ENCODE measurements at places on chromosomes 1 and 21. TPM values are rescaled to one million over a fixed set of nuclear protein-coding genes. Genes with fewer than 3 reads are reported as not detected.

GRCh38 chr1:116751146-116751545 is 3.1 kb upstream of the CD2 start:
- DNase-seq: no peak

DNA sequence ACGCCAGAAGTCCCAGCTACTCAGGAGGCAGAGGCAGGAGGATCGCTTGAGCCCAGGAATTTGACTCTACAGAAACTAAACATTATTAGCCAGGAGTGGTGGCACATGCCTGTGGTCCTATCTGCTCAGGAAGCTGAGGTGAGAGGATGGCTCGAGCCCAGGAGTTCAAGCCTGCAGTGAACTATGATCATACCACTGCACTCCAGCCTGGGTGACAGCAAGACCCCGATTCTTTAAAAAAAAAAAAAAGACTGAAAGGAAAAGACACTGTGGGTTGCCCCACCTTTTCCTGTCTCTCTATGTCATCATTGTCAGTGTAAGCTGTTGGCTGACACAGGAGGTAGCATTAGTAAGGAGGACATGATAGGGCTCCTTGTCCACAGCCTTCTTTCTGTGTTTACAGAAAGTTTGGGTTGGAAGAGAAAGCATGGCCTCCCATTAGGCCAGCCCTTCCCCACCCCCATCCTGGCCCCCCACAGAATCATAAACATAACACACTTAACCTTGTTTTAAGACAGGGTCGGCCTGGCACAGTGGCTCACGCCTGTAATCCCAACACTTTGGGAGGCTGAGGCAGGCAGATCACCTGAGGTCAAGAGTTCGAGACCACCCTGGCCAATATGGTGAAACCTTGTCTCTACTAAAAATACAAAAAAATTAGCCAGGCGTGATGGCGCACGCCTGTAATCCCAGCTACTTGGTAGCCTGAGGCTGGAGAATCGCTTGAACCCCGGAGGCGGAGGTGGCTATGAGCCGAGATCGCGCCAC is 20.6 kb upstream of the RCAN3 start:
- no peak for DNase-seq

The CLDN17 gene
- total RNA-seq: not detected

DNA sequence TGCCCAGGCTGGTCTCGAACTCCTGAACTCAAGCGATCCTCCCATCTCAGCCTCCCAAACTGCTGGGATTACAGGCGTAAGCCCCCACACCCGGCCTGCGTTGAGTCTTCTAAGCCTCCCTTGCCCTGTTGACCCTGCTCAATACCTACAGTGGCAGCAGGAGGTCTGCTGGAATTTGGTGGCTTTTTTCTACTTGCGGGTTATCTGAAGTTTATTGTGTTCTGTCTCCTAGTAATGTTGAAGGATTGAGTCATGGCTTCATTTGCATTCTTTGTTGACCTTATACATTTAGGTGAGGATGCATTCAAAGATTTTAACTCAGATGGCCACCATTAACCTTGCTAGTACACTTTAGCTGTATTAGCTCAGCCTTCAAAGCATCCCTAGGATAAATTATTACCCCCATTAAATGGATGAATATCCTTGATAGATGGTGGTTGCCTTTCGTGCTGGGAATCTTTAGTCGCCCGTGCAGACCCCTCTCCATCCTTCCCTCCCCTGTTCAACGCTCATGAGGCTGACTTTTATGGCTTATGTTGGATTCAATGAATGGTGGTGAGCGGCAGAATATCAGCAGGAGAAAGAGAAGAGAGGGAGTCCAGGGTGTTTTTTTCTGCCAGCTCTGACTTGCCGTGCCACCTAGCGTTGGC is 9.7 kb upstream of the NPPB start:
- no peak for DNase-seq

GRCh38 chr1:66492424-66492823 is 41.5 kb upstream of the SGIP1 start:
- no peak for DNase-seq

- DNase-seq: no peak
Measured at GRCh38 chr1:222097588-222097987, 355.7 kb upstream of the DUSP10 start.

The OLIG2 gene
- not detected for total RNA-seq

DNA sequence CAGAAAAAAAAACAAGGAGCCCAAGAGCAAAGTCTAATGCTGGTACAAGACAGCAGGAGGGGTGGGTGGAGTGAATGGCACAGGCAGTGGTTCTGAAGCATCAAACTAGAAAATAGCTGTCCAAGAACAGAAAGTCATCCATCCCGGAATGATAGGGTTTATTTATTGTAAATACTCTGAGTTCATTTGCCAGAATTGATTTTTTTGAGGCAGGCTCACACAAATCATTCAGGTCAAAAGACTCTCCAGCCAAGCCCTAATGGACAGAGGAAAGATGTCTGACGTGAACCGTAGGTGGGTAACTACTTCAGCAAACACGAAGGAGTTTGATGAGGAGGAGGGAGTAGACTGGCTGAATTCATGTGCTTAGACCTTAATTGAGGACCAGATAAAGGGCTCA is 13.8 kb upstream of the DISP1 start:
- no peak for DNase-seq

Data from ascending aorta (tissue), 2 donors.